ENCODE measurements at places on chromosomes 11 and 22. TPM values are rescaled to one million over a fixed set of nuclear protein-coding genes. Genes with fewer than 3 reads are reported as not detected.

DNA sequence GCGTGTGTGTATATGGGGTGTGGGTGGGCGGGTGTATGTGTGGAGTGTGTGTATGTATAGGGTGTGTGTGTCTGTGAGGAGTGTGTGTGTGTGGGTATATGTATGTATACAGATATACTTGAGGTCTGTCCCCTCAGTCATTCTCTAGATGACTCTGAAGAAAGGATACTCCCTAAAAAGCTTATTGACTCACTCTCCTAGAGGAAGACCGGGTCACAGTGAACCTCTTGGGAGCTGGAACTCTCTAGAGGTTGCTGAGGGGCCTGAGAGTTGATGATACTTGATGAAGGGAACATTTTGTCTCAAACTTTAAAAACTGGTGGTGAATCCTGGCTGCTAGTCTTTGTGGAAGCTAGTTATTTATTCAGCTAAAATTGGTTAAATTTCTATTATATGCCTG is 15.1 kb downstream of the STX3 start:
- DNase-seq, result no peak

DNA sequence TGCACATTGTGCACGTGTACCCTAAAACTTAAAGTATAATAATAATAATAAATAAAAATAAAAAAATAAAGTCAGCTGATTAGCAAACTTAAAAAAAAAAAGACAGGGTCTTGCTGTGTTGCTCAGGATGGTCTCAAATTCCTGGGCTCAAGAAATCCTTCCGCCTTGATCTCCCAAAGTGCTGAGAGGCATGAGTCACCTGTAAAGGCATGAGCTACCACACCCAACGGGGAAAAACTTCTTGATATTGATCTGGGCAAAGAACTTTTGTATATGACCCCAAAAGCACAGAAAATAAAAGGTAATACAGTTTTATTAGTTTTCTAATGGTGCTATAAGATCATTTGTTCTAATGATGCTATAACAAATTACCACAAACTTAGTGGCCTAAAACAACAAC is 46.1 kb downstream of the ENTHD1 start:
- DNase-seq, result no peak

- DNase-seq, result no peak
These were observed 45.0 kb downstream of the SMCO4 start for GRCh38 chr11:93498161-93498560.

DNA sequence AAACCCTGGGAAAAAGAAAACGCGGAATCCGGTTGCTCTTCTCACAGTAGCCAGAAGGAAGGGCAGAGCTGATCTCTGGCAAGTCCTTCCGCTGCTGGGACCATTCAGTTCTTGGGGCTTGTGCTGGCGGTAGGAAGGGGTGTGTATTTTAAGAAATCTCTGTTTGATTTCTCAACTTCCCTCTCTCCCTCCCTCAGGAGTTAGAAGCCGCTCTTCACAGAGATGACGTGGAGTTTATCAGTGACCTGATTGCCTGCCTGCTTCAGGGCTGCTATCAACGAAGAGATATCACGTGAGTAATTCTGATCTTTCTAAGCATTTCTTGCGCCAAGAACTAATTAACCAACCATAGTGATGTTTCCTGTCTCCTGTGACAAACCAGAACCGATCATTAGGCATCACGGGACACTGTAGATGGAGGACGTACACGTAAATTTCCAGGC is 85.9 kb upstream of the SLC25A18 start:
- no peak for DNase-seq

- DNase-seq, result no peak
These were observed 76.2 kb downstream of the ARHGAP32 start for GRCh38 chr11:129115652-129116586.

DNA sequence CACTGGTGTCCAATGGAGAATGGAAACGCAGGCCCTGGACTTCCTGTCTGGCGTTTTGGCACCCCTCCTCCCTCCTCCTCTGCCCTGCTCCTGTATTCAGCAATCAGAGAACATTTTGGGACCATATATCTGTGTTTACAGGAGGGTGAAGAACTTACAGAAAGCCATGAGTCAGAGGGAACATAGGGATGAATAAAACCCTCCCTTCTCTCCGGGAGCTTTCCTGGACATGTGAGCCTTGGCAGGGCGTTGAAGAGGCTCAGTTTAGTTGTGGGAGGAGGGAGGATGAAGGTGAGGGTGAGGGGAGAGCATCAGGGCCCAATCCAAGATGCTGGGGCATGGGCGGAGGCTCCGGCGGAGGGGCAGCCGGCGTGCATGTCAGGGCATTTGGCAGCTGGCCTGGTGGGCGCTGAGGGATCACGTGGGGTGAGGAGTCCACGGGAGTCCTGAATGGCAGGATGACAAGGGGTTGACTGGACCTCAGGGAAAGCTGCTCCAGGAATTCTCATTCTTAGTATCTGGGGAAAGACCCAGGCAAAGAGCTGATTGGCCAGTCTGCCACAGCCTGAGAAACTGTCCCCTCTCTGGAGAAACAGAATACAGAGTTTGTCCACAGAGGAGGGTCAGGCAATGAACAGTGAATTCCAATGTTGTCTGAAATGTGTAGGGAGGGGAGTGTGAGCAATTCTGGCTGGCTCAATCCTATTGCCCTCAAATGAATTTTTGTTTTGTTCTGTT is 28.9 kb downstream of the MICAL2 start:
- no peak for DNase-seq

GRCh38 chr11:66749091-66749490 is 20.1 kb upstream of the SPTBN2 start:
- DNase-seq, result no peak

GRCh38 chr11:57638005-57638781 is 11.5 kb downstream of the YPEL4 start:
- DNase-seq, result peak; percentile 89

DNA sequence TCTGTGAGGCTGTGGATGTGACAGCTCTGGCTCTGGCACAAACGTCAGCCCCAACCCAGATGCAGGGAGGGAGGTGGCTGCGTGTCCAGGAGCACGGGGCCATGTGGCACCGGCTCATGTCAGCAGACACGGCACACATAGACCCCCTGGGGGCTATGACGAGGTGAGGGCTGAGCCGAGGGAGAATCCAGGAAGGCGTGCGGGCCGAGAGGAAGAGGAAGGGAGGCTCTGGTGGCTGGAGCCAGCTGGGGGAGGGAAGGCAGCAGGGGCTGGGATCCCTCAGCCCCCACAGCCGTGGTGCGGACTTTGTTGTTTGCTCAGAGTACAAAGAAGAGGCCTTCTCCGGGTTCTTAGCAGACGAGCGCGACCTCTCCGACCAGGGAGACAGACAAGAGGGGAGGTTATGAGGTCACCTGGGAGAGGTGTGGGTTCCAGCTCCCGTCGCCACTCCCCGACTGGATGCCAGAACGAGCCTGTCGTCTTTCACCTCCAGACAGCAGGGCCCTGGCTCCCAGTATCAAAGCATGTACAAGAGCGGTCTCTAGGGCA is 46.1 kb downstream of the CDKN1C start:
- DNase-seq, result no peak

DNA sequence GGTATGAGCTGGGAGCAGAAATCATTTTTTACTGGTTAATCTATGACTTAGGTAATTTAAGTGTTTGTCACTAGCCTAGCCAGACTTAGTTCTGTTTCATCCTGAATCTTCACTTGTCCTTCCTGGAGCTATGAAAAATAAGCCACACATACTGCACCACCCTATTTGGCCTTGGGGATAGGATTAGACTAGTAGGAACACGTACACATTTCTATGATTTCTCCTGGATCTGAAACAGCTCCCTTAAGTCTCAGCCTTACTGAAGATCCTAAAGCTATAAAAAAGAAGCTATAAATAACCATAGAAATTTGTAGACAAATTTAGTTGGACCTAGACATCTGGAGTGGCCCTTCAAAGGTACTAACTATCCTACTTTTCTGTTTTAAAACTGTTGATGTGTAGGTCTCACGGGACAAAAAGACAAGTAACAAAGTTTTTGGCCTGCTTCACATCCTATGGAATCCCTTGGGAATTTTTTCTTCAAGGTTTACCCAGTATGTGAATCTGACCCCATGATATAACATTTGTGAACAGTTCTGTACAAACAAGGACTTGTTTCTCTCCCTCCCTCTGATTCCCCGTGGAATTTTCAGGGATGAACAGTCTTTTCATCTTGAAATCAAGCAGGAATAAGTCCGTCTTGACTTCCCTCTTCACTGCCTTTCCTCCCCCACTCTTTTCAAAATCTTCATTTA is 275.0 kb downstream of the FAM76B start:
- no peak for DNase-seq

- no peak for DNase-seq
These were observed 7.1 kb downstream of the TPCN2 start for GRCh38 chr11:69055598-69056516.

DNA sequence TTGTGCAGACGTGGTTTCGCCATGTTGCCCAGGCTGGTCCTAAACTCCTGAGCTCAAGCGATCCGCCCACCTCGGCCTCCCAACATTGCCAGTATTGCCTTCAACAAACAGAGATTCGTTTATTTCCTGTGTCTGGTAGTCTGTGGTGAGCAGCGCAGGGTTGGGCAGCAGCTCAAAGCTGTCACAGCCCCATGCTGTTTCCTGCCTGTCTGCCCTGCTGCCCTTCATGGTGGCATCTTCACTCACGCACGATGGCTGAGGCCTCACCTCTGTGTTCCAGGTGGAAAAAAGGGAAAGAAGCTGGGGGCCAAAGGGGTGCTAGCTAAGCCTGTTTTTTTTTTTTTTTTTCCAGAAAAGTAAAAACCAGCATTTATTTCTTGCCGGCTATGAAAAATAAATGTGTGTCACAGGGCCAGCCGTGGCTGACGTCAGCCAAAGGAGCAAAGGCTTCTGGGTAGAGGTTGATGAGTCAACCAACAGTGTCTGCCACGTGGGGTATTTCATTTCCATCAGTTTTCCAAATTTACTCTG is 28.8 kb downstream of the TBC1D22A start:
- DNase-seq, result no peak

DNA sequence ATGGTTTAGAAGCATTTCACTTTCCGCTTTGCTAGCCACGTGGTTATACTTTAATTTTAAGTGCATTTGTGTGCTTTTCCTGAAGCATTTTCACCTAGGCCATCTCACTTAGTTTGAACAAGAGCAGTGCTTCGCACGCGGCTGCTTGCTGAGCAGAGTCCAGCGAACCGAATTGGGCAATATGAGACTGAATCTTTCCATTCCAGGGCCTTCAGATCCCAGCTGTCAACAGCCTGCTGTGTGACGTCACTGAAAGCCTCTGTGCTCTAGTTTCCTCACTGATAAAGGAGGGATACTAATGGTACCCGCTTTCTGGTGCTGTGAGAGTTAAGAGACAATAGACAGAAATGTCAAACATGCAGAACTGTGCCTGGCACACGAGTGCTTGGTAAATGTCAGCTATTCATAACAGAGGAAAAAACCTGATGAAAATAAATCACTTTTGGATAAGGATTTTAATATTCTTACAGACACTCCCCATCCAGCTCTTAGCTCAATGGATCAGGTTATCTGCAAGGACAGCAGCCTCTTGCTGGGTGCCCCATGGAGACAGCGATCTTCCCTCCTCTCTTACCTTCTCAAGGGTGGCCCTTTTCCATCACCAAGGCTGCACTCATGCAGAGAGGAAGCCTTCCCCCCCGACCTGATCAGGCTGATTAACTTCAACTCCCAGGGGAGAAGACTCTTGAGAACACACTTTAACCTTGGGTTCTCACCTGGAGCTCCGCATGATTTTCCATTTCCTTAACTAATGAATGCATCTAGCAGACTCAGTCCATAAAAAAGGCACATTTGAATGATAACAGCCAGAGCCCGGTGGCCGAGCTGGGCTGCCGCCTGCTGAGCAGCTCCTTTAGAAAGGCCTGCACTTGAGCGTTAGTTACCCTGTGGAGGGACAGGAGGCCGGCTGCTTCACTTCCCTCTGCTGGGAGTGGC is 3.5 kb upstream of the GLB1L3 start:
- peak; percentile 57 for DNase-seq

DNA sequence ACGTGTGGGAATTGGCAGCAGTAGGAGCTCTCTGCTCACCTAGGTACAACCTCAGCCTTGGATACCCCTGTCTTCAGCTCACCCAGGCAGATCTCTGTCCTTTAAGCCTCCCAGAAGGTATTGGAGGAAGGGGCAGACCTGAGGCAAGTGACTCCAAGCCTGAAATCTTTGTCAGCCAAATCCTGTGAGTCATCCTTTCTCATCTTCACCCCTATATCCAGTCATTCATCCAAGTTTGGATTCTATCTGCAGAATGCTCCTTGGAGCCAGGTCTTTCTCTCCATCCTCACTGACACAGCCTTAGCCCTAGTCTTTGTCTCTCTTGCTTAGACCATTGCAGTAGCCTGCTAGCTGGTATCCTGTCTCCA is 10.4 kb upstream of the THY1 start:
- no peak for DNase-seq

DNA sequence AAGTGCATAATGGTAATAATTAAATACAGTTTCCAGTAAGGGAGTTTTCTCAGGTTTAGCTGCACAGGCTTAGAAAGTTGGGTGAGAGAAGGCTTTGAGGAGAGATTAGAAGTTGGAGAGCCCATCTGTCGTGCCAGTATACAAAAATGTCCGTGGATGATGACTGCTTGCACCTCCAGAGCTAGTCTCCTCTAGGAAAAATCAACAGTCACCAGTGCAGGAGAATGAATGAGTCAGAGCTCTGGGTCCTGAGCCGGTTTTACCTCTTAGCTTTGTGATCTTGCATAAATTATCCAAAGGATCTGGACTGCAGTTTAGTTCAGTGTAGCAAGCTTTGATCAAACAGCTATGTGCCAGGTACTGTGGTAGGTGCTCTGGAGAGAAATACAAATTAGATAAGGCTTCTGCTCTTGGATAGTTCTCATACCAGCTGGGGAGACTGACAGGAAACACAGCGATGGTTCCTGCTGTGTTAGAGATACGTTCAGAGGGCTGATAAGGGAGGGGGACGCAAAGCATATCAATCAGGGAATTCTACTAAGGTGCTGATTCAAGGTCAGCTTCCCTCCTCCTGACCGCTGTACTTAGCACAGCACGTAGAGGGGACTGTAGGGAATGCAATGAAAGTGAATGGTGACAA is 125.9 kb downstream of the TEAD1 start:
- DNase-seq, result no peak

DNA sequence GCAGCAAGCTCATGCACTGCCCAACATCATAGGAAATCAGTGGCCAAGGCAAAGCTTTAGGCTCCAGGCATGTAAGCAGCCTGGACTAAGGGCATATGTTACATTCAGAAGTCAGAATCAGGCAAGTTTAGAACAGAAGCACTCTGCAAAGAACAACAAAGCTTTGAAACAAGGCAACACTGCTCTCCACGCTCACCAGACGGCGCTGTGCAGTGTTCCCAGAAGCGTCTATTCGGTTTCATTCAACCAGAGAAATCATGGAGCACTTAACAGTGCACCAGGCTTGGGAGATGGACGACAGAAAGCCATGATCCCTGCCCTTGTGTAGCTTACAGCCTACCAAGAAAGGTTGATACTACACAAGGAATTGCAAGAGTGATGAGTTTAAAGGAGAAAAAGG is 555.8 kb downstream of the BUD13 start:
- DNase-seq, result no peak

DNA sequence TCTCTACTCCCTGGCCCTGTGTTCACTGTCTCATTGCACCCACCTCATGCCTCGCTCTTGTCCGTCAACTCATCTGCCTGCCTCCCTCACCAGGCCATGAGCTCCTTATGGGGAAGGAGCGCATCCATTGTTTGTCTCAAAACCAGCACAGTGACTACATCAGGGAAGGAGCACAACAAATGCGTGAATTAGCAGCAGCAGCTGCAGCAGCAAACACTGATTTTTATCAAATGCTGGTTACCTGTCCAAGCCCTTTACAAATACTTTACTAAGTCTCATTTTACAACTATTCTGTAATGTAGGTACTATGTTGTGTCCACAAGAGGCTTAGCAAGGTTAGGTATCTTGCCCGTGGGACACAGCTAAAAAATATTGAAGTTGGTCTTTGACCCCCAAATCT is 85.9 kb upstream of the PLET1 start:
- no peak for DNase-seq

MED15 gene
- total RNA-seq, result 104 TPM

GLYAT gene
- total RNA-seq, result not detected

CEND1 gene
- total RNA-seq, result 0.27 TPM

PLEKHB1 gene
- total RNA-seq, result 0.78 TPM

LINC01488 gene
- total RNA-seq, result not detected

Data from osteocyte (in vitro differentiated cells).